ENCODE measurements at places on chromosomes 6 and 20.
A peak's percentile ranks its signal among the peaks of the same experiment; 100 is the strongest.

- H3K4me1 ChIP-seq: peaks cover 2% of the 10 kb centered on the region
- no peak for DNase-seq
- H3K4me3 ChIP-seq: no peak overlapping the region
- H3K27me3 ChIP-seq: no peaks in the 10 kb centered on the region
- no peak overlapping the region for H3K27ac ChIP-seq
These were observed 22.0 kb downstream of the SOX4 start for GRCh38 chr6:21615504-21615903.

DNA sequence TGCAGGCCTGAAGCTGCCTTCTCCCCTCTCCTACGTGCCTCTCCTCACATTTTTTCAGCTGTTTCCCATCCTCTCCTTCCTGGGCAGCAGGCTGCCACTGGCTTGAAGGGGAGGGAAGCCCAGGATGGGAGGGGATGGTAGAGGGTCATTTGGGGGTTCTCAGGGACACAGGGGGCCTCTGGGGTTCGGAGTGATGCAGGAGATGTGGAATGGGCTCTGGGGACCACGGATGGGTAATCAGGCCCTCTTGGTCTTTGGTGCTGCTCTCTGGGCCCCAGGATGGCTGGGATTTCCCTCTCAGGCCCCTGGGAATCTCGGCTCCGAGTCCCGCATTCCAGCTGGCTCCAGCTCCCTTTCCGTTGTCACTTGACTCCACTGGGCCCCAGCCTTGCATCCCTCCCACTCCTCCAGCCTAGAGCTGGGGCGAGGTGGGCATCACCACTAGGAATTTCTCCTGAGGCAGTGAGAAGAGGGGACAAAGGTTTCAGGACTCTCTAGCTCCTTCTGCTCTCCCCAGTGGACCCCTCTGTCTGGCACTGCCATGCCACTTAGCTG is 2.0 kb upstream of the DDR1 start:
- peak overlapping the region; percentile 55 for H3K27ac ChIP-seq
- no peaks in the 10 kb centered on the region for H3K27me3 ChIP-seq
- no peak overlapping the region for H3K4me3 ChIP-seq
- no peak for DNase-seq

GRCh38 chr20:58131551-58132142 is 96.8 kb downstream of the ANKRD60 start:
- peak overlapping the region; percentile 5 for H3K4me3 ChIP-seq
- H3K36me3 ChIP-seq: no peaks in the 10 kb centered on the region
- H3K27ac ChIP-seq: 0 out of 2 replicates have a peak overlapping the region, but pooled peaks have one; percentile 12
- H3K27me3 ChIP-seq: no peaks in the 10 kb centered on the region
- H3K4me1 ChIP-seq: peaks cover 4% of the 10 kb centered on the region
- DNase-seq: no peak

- peaks cover 4% of the 10 kb centered on the region for H3K4me1 ChIP-seq
- no peaks in the 10 kb centered on the region for H3K36me3 ChIP-seq
- no peaks in the 10 kb centered on the region for H3K27me3 ChIP-seq
- DNase-seq: no peak
- H3K4me3 ChIP-seq: no peak overlapping the region
These were observed 5.7 kb downstream of the HELZ2 start for GRCh38 chr20:63568170-63568981.

GRCh38 chr6:8557014-8557748 is 121.8 kb upstream of the SLC35B3 start:
- no peaks in the 10 kb centered on the region for H3K27me3 ChIP-seq
- no peak overlapping the region for H3K4me3 ChIP-seq
- DNase-seq: no peak
- H3K27ac ChIP-seq: no peak overlapping the region
- no peaks in the 10 kb centered on the region for H3K36me3 ChIP-seq

GRCh38 chr6:31896856-31897611 is 464 bp downstream of the EHMT2 start:
- H3K4me3 ChIP-seq: peak overlapping the region; percentile 96
- H3K27ac ChIP-seq: peak overlapping the region; percentile 67
- no peak for DNase-seq
- H3K36me3 ChIP-seq: no peaks in the 10 kb centered on the region
- H3K27me3 ChIP-seq: no peaks in the 10 kb centered on the region

DNA sequence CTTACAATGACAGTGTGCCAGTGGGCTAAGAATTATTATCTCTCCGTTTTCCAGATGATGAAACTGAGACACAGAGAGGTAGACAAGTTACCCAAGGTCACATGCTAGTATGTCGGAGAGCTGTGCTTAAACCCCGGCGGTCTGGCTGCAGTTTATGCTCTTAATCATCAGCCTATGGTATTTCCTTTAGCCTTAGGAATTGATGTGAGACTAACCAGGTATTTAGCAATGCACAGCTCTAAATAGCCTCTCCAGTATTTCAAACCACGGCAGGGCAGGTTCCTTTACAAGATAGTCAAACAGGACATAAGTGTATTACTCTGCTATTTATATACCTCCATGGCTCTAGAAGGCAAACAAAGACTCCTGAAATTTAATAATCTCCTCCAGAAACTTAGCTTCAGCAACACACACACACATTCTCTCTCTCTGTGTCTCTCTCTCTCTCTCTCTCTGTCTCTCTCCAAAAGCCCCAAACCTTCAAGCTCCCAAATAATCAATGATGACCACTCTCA is 142.0 kb upstream of the ZNF217 start:
- H3K4me3 ChIP-seq: no peak overlapping the region
- H3K36me3 ChIP-seq: no peaks in the 10 kb centered on the region

- no peaks in the 10 kb centered on the region for H3K36me3 ChIP-seq
- peak overlapping the region; percentile 45 for H3K4me3 ChIP-seq
- peaks cover 35% of the 10 kb centered on the region for H3K4me1 ChIP-seq
- peak overlapping the region; percentile 98 for H3K27ac ChIP-seq
- H3K27me3 ChIP-seq: no peaks in the 10 kb centered on the region
- DNase-seq: no peak
These were observed 129.4 kb upstream of the NAA20 start for GRCh38 chr20:19887556-19888268.

DNA sequence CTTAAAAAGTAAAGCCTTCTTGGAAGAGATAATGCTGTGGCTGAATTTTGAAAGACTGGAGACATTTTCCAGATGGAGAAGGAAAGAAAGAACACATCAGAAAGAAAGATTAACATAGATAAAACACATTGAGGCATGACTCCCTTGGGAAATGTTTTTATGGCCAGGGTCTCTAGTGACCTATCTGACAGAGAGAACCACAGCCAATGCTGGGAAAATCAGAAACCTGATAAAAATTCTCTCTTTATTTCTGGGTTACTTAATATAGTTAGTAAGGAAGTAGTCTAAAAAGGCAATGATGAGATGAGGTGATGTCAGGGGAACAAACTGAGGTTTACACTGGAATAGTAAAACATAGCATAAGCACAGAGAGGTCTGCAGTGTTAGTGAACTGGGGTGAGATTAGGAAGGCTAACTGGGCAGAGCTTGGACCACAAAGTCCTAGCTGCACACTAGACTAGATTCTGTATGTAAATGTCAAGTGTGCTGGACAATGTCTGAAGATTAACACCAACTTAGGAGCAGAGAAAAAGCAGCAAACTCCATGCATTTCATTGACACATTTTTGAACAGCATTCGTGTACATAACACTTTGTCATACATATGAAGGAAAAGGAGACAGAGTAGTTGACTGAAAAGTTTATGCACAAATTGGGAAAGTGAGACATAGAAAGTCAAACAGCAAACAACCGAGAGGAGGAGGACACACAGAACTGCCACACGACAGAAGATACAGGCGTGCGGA is 31.0 kb downstream of the ELOVL2 start:
- no peaks in the 10 kb centered on the region for H3K27me3 ChIP-seq
- H3K4me1 ChIP-seq: peaks cover 32% of the 10 kb centered on the region
- no peaks in the 10 kb centered on the region for H3K36me3 ChIP-seq
- H3K4me3 ChIP-seq: no peak overlapping the region

- H3K27me3 ChIP-seq: no peaks in the 10 kb centered on the region
- no peak overlapping the region for H3K4me3 ChIP-seq
- H3K27ac ChIP-seq: no peak overlapping the region
- no peak for DNase-seq
These were observed 18.3 kb downstream of the VEGFA start for GRCh38 chr6:43788301-43788700.

DNA sequence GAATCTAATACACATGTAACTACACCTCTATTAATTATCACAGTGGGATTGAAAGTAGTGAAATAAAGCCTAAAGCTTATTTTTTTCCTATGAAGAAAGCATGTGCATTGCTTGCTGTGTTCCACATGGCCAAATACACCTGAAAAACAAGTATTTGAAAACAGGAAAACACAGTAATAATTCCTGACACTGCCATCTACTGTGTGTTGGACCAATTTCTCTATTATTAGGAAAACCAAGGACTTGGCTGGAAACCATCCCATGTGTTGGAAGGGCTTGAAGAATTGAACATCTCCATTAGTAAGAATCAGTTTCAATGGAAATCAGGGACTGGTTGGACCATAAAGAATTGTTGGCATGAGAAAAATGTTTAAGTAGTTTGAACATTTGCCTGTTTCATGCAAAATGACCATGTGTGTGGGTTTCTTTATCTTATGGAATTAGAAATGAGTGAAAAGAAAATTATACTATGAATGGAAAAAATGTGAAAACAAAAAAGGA is 124.1 kb downstream of the PHF3 start:
- peaks cover 2% of the 10 kb centered on the region for H3K27me3 ChIP-seq
- no peak overlapping the region for H3K4me3 ChIP-seq
- no peaks in the 10 kb centered on the region for H3K4me1 ChIP-seq

GRCh38 chr6:131469130-131469529 is 103.9 kb upstream of the ARG1 start:
- DNase-seq: no peak
- H3K27ac ChIP-seq: no peak overlapping the region
- no peak overlapping the region for H3K4me3 ChIP-seq
- H3K27me3 ChIP-seq: no peaks in the 10 kb centered on the region
- no peaks in the 10 kb centered on the region for H3K36me3 ChIP-seq
- H3K4me1 ChIP-seq: no peaks in the 10 kb centered on the region

- no peak for DNase-seq
- H3K27ac ChIP-seq: no peak overlapping the region
- no peaks in the 10 kb centered on the region for H3K36me3 ChIP-seq
These were observed 8.5 kb downstream of the SPTLC3 start for GRCh38 chr20:13017235-13017634.

- H3K4me1 ChIP-seq: no peaks in the 10 kb centered on the region
- H3K4me3 ChIP-seq: no peak overlapping the region
- H3K36me3 ChIP-seq: no peaks in the 10 kb centered on the region
- DNase-seq: no peak
- no peak overlapping the region for H3K27ac ChIP-seq
These were observed 4.8 kb downstream of the NR2E1 start for GRCh38 chr6:108170332-108171290.

DNA sequence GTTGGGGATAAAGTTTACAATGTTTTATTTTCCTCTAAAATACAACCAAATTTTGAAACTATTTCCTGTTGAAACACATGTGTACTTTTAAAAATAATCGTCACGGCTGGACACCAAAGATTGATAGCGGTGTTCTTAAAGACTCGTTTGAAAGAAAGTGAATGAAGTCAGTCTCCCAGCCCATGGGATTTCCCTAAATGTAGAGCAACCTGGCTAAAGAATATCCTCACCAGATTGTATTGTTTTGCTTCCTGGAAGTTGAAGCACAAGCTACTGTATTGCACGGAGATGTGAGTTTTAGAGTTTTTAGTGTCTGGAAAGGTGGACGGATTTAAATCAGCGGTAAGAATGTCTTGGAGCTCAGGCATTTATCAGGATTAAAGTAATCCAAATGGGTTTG is 189.5 kb downstream of the THBS2 start:
- H3K27me3 ChIP-seq: no peaks in the 10 kb centered on the region
- H3K4me3 ChIP-seq: no peak overlapping the region
- H3K36me3 ChIP-seq: no peaks in the 10 kb centered on the region
- no peak overlapping the region for H3K27ac ChIP-seq
- DNase-seq: no peak

- H3K4me1 ChIP-seq: no peaks in the 10 kb centered on the region
- H3K27ac ChIP-seq: no peak overlapping the region
- H3K36me3 ChIP-seq: no peaks in the 10 kb centered on the region
- H3K27me3 ChIP-seq: no peaks in the 10 kb centered on the region
- H3K4me3 ChIP-seq: no peak overlapping the region
These were observed 22.8 kb downstream of the ECT2L start for GRCh38 chr6:138818496-138819194.

- DNase-seq: no peak
- no peak overlapping the region for H3K27ac ChIP-seq
- H3K27me3 ChIP-seq: no peaks in the 10 kb centered on the region
- H3K4me3 ChIP-seq: no peak overlapping the region
- no peaks in the 10 kb centered on the region for H3K4me1 ChIP-seq
These were observed 248.2 kb downstream of the KHDC1L start for GRCh38 chr6:72977114-72977513.

DNA sequence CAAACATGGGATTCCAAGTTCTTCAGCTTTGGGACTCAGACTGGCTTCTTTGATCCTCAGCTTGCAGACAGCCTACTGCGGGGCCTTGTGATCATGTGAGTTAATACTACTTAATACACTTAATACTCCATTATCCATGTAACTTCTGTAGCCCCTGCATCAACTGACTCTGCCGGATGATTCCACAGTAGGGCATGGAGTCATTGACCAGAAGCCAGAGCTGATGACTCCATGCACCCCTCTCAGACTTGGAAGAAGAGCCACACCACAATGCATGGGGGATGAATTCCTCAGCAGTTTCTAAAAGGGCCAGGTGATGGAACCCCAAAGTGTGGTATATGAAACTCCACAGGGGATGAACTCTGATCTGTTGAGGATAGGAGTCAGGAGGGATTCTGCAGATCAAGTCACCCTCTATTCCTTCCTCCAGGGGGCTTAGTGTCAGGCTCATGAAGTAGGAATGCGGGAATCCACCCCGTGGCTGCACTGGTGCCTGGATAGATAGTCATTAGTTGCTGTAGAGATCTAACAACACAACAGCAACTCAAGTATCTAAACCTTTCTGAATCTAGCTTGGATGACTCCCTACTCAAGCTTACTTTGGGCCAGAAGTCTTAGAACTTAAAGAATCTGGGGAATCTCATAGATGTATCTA is 70.2 kb downstream of the GPR6 start:
- H3K36me3 ChIP-seq: no peaks in the 10 kb centered on the region
- no peak for DNase-seq
- H3K4me1 ChIP-seq: no peaks in the 10 kb centered on the region
- no peak overlapping the region for H3K27ac ChIP-seq
- H3K27me3 ChIP-seq: peaks cover 43% of the 10 kb centered on the region

- DNase-seq: no peak
- no peaks in the 10 kb centered on the region for H3K27me3 ChIP-seq
- no peaks in the 10 kb centered on the region for H3K36me3 ChIP-seq
- H3K27ac ChIP-seq: no peak overlapping the region
These were observed 163.2 kb upstream of the LAMA2 start for GRCh38 chr6:128719786-128720185.

DNA sequence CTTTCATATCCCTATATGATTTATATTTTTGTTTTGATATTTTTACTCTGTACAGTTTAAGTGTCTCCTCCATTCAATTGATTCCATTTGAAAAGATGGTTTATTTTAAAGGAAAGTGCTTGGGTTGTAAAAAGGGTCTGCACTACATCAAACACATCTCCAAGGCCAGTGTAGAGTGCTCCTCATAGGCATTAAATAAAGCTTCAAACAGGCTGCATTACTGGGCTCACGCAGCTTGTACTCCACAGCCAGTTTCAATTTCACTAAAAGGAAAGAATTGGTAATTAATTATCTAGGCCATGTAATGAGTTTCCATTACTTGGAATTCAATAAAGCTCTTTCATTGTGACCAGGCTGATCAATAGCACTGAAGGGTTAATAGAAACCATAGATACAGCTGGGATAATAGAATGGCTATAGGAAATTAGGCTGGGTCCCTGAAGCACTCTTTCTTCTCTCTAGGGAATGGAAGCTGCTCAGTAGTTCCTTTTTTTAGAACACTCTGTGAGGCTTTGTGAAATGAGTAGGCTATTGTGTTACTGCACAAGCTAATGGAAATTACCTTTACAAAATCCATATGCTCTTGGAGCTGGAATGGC is 442.2 kb downstream of the RNF144B start:
- no peaks in the 10 kb centered on the region for H3K27me3 ChIP-seq
- H3K36me3 ChIP-seq: no peaks in the 10 kb centered on the region
- no peaks in the 10 kb centered on the region for H3K4me1 ChIP-seq
- DNase-seq: no peak

All from Panc1 (cell line).